Endothelial cell (in vitro differentiated cells): ENCODE measurements at places on chromosomes 11 and 22. TPM values are rescaled to one million over a fixed set of nuclear protein-coding genes. Genes with fewer than 3 reads are reported as not detected.

DNA sequence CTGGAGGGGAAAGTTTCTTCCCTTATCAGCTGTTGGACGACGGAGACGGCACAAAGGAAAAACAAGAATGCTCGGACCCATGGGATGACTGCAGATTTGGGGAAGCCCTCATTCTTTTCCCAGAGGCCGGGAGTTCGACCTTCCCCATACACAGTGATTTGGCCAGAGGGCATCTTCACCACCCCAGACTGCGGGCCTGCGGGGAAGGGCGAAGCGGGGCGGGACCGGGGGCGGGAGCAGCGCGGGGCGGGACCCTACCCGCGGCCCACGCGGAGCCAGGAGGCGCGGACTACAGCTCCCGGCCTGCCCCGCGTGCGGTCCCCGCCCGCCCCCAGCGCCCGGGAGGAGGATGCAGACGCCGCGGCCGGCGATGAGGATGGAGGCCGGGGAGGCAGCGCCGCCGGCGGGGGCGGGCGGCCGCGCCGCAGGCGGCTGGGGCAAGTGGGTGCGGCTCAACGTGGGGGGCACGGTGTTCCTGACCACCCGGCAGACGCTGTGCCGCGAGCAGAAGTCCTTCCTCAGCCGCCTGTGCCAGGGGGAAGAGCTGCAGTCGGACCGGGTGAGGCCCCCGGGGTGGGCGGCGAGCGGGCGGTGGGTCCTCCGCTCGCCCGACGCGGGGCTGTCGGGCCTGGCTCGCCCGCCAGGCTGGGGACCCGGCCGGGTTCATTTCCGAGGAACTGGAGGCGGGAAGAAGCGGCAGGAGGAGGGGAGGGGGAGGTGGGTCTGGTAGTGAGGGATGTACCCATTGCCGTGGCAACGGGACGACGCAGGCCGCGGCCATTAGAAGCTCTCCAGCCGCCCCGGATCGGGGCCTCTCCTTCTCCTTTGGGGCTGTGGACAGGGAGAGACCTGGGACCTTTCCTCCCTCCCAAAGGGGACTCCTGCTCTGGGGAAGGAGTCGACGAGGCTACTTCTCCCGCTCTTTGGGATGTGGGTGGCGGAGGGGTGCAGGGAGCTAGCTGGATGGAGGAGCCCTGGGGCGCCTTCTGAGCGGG is at the start of gene KCTD17:
Gene KCTD17 (plus strand): TSS at position 352 of the 995 bp plus-strand sequence. CDS start 19 bp downstream, at position 371.
- H3K4me3 ChIP-seq: peak within 1 kb of the TSS; percentile 88
- peaks cover 5% of the 10 kb centered on the region for H3K36me3 ChIP-seq
- DNase-seq: peak; percentile 72
- peaks cover 11% of the 10 kb centered on the region for H3K27me3 ChIP-seq
- H3K4me1 ChIP-seq: peaks cover 7% of the 10 kb centered on the region

SEC14L6 gene
- total RNA-seq: 1.4 TPM

KDM4D gene
- total RNA-seq: 1.8 TPM

DNA sequence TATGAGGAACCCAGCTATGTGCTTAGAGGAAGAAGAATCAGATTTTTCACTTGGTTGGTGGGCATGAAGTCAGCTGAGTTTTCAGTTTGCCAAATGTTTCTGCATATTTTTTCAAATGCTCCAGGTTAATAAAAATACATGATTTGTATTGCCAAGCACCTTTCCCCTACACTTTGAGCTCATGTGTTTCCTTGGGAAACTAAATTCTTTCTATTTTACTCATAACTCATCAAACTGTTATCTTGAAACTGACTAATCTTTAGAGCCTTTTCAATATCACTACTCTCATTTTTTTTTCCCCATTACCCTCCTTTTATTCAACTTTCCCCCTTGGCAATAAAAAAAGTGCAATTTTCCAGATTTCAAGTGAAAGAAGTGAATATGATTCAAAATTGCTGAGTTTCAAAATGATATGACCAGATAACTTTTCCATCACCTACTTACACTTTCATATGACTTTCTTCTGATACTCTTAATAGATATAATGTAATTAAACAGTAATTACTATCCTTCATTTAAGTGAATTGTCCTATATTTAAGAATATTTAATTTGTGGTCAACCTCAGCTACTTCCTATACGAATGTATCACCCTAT is 91.9 kb upstream of the SOX6 start:
- no peak for DNase-seq
- H3K4me1 ChIP-seq: no peaks in the 10 kb centered on the region
- H3K27me3 ChIP-seq: no peaks in the 10 kb centered on the region

DNA sequence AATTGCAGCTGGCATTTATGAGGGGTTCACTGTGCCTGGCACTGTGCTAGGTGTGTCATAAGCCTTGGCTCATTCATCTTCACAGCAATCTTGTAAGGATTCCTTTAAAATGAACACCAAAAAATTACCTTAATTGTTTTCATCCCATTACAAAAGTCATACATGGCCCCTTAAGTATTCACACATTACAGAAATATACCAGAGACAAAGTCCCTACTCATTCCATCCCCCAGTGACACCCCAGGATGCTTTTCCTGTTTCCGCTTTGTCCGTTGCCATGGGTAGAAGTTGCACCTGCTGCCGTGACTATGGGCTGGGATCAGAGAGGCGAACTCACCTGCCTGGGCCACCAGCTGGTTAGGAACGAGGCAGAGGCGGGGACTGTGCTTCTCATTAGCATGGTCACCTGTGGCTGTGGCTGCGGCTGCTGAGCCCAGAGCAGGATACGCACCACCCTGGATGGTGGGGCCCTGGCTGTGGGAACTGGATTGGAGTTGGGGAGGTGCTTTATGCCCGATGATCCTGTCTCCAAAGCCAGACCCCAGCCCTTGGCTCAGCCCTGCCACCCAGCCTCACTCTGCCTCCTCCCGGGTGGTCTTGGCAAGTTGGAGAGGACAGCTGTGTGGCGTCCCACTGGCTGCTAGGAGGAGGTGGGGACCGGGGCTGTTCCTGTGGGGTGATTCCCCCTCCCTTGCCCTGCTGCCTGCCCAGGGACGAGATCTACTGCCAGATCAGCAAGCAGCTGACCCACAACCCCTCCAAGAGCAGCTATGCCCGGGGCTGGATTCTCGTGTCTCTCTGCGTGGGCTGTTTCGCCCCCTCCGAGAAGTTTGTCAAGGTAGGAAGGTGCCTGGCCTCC is 60.8 kb downstream of the MYO7A start:
- H3K27me3 ChIP-seq: peaks cover 7% of the 10 kb centered on the region
- H3K36me3 ChIP-seq: peaks cover 5% of the 10 kb centered on the region
- no peak overlapping the region for H3K27ac ChIP-seq

GRCh38 chr22:44298406-44299091 is 14.2 kb downstream of the SHISAL1 start:
- DNase-seq: no peak
- no peak overlapping the region for H3K4me3 ChIP-seq
- no peak overlapping the region for H3K27ac ChIP-seq

DNA sequence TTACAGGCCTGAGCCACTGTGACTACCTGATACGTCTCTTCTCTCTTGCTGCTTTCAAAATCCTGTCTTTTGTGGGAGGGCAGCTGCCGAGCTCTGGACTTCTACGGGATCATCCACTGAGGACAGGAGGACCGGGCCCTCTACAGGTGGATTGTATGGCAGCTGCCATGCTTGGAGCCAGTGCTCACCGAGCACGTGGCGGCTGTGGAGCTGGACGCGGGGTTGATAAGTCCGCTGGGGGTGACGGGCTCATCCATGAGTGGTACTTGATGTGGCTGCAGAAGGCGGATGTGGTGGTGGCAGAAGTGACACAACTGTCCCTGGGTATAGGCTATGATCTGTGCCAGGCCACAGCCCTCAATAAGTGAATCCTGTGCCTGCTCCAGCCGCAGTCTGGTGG is 1.8 kb upstream of the CYP2D6 start:
- peaks cover 4% of the 10 kb centered on the region for H3K27me3 ChIP-seq
- no peak overlapping the region for H3K27ac ChIP-seq
- DNase-seq: no peak
- no peaks in the 10 kb centered on the region for H3K4me1 ChIP-seq

DNA sequence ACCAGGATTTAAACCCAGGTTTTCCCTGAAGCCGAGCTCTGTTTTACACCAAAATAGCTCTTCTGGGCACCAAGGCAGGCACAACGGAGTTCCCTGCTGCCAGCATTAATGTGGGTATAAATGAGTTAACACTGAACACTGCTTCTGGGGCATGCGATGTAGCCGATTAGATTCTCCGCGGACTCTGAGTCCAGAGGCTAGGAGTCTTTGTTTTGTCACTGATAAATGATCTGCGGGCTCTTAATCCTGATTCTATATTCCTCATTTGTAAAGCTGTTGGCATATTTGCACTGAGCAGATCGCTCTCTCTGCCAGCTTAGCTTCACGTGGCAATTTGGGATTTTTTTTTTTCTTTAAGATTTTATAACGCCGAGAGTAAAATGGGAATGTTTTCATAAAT is 16.8 kb upstream of the LDLRAD3 start:
- H3K4me3 ChIP-seq: no peak overlapping the region
- H3K27me3 ChIP-seq: peaks cover 2% of the 10 kb centered on the region
- H3K36me3 ChIP-seq: no peaks in the 10 kb centered on the region
- DNase-seq: no peak

DNA sequence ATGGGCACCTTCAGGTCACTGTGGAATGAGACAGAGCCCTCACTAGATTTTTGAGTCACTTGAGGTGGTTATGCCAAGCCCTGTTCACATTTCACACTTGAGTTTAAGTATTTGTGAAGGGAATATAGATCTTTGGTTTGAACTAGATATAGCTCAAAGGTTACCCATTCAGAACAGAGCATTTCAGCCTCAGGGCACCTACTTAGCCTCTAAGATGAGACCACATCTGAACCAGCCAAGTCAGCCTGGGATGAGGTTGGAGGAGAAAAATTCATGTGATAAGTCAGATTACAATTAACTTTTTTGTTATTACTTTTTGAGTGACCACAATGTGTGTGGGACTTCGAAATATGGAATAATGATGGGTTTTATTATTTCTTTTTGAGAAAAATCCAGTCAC is 127.8 kb downstream of the TEAD1 start:
- peaks cover 5% of the 10 kb centered on the region for H3K27me3 ChIP-seq
- no peak overlapping the region for H3K4me3 ChIP-seq
- no peak for DNase-seq
- peaks cover 46% of the 10 kb centered on the region for H3K4me1 ChIP-seq

GAB4 gene
- 0.36 TPM for total RNA-seq

DNA sequence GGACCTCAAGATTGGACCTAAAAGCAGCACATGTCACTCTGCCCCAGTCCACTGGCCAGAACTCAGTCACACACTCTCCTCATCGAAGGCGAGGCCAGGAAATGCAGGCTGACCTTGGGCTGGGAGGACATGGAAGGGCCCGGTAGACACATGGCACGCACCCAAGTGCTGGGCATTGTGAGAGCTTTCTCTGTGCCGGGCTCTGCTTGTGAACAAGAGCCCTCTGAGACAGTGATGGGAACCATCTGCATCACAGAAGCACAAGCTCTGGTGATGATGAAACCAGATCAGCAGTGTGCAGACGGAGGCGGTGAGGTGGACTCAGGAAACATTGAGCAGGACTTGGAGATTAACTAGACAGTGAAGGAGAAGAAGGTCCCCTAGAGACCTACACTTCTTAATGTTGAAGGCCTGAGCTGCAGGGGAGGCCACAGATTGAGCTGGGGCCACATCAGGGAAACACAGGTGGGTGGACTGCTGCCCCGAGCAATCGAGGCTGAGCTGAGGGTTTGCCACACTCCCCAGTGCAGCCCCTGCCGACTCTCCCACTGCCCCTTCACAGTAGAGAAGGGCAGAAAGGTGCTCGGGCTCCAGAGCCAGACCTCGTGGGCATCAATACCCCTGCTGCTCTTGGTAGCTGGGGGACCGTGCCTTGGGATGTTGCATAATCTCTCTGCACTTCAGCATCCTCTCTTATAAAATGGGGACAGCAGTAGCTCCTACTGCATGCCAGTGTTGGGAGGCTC is 1460.5 kb downstream of the TBC1D22A start:
- peaks cover 1% of the 10 kb centered on the region for H3K27me3 ChIP-seq
- H3K4me3 ChIP-seq: no peak overlapping the region
- no peak overlapping the region for H3K27ac ChIP-seq
- H3K36me3 ChIP-seq: no peaks in the 10 kb centered on the region
- peaks cover 8% of the 10 kb centered on the region for H3K4me1 ChIP-seq
- no peak for DNase-seq

GRCh38 chr11:112885744-112886433 is 75.3 kb upstream of the NCAM1 start:
- DNase-seq: no peak
- no peaks in the 10 kb centered on the region for H3K27me3 ChIP-seq
- no peak overlapping the region for H3K4me3 ChIP-seq
- no peaks in the 10 kb centered on the region for H3K36me3 ChIP-seq

DNA sequence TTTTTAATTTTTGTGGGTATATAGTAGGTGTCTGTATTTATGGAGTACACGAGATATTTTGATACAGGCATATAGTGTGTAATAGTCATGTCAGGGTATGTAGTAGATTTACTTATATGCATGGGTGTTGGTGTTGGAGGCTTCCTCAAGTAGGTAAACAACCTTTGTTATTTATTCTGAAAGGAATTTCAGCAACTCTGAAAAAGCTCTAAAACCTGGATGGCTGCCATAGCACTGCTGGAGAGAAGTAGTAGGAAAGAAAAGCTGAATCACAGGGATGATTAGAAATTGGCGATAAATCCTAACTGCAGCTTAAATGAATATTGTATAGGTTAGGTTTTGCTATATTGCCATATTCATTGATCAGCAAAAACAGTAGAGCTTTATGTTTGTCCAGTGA is 44.4 kb upstream of the ST14 start:
- H3K4me3 ChIP-seq: no peak overlapping the region
- H3K4me1 ChIP-seq: peaks cover 48% of the 10 kb centered on the region
- H3K36me3 ChIP-seq: peaks cover 34% of the 10 kb centered on the region

DNA sequence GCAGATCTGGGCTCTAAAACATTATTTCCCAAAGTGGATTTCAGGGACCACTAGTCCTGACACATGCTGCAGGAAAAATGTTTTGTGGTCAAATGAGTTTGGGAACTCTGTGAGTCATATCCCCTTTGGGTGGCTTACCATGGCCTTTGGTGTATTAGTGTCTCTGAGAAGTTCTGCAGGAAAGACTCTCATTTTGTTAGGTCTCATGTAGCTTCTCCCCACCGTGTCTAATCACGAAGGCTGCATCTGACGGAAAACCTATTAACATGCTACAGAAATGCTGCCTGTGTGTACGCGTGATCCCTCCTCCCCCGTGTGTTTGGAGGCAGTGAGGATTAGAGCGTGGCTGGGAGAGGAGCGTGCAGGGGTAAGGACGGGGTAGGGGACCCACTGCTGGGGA is 191.7 kb downstream of the ST3GAL4 start:
- DNase-seq: no peak
- H3K4me3 ChIP-seq: no peak overlapping the region
- no peak overlapping the region for H3K27ac ChIP-seq
- no peaks in the 10 kb centered on the region for H3K36me3 ChIP-seq

SYT12 gene
- total RNA-seq: 0.82 TPM

- H3K36me3 ChIP-seq: peaks cover 12% of the 10 kb centered on the region
- peaks cover 67% of the 10 kb centered on the region for H3K4me1 ChIP-seq
- H3K4me3 ChIP-seq: peak overlapping the region; percentile 68
- H3K27me3 ChIP-seq: peaks cover 2% of the 10 kb centered on the region
- DNase-seq: no peak
These were observed 6.8 kb downstream of the AP2A2 start for GRCh38 chr11:932435-932834.
